ENCODE measurements at places on chromosomes 3 and 15.

GRCh38 chr15:87942316-87942715 is 314.2 kb downstream of the NTRK3 start:
- no peak for DNase-seq

GRCh38 chr3:34584971-34585370 is 786.5 kb downstream of the PDCD6IP start:
- DNase-seq: no peak

DNA sequence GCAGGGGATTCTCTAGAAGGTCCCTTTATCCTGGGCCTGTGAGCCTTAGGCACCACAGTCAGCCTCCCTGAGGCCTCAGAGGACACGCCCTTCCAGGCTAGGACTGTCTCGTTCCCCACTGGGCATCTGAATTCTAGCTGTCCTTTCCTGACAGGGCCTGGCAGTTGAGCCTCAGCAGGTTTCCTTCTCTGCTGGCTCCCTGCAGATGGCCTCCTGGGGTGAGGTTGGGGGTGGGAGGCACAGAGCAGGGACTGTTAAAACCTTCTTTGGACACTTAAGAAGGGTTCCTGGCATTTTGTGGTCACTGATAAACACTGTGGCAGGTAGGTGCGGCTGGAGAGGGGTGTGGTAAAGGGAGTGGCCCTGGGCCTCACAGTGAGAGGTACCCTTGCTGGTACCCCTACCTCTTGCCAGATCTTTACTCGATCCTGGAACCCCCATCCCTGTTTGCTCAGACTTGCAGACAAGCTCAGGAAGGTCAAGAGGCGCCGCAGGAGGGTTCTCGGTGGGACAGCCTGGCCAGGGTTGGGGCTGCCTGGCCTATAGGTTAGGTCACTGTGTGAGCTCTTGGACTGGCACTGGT is 8.5 kb downstream of the CLK3 start:
- no peak for DNase-seq

DNA sequence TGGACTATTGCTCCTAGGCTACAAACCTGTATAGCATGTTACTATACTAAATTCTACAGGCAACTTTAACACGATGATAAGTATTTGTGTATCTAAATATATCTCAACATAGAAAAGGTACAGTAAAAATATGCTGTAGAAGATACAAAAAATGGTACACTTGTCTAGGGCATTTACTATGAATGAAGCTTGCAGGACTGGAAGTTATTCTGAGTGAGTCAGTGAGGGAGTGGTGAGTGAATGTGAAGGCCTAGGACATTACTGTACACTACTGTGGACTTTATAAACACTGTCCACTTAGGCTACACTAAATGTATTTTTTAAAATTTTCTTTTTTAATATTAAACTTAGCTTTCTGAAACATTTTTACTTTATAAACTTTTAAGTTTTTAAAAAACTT is 140.5 kb upstream of the SGO1 start:
- no peak for DNase-seq

DNA sequence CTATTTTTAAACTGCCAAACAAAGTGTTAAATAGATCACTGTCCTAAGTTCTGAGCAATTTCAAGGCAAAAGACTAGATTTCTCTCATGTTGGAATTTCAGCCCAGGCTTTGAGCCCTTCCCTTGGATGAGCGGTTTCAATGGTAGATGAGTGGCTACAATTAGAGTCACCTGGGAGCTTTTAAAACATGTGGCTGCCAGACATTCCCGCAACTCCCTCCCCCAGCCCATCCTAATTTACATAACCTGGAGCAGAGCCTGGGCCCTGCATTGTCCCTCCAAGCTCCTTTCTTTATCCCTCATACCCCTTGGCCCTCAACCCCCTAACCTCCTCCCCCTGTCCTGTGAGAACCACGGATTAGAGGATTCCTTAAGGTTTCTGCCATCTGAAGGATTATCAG is 357.5 kb upstream of the UMPS start:
- DNase-seq: no peak

DNA sequence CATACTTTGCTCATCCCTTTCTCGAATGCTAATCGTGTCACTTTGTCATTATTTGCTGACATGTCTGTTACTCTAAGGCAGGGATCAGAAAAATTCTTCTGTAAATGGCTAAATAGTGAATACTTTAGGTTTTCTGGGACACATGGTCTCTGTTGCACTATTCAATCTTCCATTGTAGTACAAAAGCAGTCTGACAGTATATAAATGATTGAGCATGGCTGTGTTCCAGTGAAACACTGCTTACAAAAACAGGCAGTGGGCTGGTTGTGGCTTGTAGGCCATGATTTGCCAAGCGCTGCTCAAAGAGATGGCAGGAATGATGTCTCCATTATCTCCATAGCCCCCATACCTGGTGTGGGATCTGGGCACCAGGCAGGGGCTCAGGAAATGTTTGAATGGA is 45.6 kb downstream of the TMEM266 start:
- DNase-seq: no peak

GRCh38 chr3:20999661-21000060 is 751.3 kb downstream of the ZNF385D start:
- DNase-seq: no peak

DNA sequence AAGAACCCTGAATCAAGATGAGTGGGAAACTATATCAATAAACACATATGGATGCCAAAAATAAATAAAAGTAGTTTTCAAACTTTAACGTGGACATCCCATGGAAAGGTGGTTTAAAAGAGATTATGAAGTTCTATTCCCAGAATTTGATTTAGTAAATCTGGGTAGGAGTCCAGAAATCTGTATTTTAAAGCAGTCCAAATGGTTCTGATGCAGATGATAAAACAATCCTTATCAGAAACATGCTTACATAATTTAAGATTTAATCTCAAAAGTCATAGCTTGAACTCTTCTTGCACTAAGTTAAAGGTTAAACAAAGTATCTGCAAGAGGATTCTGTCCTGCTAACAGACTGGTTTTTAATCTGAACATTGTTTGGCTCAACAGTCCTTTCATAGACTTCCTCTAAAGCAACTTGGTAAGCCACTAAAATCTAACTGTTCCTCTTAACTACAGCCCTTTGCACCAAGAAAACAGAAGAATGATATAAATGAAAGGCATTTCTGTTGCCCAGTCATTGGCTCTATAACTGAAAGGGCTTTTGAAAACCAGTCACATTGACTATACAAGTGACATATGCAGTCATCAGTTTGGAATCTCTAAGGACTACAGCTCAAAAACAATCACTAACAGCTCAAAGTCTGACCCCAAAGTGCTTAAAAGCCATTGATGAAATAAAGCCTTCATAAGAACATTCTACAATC is 23.4 kb upstream of the MAP4 start:
- DNase-seq: no peak

DNA sequence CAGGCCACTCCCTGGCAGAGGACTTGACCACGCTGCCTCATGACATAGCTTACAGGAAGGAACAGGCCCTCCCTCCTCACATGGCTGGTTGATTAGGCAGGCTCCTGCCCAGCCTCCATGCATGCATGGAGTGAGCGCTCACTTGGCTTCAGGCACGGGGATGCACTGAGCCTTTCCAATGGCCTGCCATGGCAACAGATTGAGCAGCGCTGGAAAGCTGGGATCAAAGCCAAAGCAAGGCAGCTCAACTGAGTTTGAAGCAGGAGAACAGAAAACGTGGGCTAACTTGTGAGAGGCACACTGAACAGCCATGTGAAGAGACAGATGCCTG is 5.9 kb upstream of the GRAMD2A start:
- DNase-seq: no peak

DNA sequence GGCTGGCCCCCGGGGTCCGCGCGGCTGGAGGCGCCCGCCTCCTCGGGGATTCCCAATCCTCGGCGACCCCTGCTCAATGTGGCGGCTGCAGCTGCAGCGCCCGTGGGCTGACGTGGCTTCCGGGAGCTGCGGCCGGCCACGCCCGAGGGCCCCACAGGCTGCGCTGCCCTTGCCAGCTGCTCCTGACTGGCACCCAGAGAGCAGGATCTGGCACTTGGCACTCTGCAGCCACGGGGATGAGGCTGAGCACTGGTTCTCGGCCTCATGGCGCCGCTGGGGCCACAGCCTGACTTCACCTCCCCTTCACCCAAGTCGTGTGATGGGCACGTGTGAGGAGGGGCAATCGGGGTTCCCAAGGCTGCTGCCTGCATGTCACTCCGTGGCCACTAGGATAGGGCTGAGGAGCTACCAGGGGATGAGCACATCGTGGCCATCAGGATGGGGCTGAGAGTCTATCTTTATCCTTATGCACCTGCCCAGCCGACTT is 267.8 kb upstream of the FRG2C start:
- DNase-seq: no peak

DNA sequence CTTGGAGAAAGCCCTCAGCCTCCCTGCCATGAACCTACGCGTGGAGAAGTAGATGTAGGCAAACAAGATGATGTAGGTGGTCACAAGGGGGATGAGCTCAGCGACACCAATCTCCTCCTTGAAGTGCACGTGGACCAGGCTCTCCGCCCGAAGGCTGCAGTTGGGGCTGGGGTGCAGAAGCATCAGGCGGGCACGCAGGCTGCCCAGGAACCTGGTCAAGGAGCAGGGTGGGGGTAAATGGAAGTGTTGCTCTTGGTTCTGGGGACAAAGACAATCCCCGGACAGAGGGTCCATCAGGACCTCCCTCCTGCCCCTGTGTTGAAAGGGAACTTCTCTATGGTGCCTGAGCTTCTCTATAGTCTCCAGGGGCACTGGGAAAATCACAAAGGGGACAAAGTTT is 45.1 kb downstream of the PTPN23 start:
- no peak for DNase-seq

- no peak for DNase-seq
Measured at GRCh38 chr3:183537295-183537730, 18.2 kb downstream of the KLHL6 start.

DNA sequence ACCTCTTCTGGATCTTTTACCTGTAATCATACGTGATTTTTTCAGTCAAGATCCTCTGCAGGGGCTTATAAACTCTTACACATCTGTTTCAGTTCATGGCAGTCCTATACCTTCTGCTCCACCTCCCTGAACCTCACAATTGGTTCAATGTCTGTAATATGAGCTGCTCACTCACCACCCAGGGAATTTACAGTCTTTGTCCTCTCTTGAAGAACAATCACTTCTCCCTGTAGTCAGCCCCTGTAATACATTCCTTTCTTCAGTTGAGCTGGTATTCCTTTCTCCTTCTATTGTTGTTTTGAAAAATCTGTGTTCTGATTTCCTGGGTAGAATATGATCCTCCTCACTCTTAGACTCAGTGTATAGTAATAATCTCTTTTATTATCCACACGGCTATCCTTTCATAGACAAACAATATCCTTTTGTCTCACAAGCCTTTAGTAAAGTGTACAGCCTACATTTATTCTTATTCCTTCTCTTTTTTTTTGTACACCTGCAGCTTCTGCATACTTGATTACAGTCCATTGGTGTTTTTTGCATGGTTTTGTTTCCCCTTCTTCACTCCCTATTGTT is 101.8 kb downstream of the NECTIN3 start:
- no peak for DNase-seq

GRCh38 chr3:165837058-165837525 is at the start of gene BCHE:
Gene BCHE, minus strand, starts transcription at chr3:165837423. Its CDS starts 6,390 bp downstream, at chr3:165831033.
- no peak for DNase-seq

DNA sequence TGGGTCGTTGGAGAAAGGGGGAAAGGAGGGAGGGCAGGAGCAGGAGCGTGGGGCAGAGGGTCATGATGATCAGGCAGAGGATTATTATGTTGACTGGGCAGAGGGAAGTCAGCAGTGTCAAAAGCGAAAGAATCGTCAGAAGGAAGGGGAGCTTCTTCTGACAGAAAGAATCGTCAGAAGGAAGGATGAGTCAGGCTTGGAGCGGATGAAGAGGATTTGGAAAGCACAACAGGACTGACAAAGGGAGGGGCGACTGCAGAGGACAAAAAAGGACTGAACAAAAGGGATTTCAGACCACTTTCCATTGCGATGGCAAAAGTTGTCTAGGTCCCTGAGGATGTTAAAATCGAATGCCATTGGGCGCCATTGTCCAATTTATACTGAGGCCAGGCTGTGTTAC is 1053.5 kb downstream of the SI start:
- DNase-seq: no peak

DNA sequence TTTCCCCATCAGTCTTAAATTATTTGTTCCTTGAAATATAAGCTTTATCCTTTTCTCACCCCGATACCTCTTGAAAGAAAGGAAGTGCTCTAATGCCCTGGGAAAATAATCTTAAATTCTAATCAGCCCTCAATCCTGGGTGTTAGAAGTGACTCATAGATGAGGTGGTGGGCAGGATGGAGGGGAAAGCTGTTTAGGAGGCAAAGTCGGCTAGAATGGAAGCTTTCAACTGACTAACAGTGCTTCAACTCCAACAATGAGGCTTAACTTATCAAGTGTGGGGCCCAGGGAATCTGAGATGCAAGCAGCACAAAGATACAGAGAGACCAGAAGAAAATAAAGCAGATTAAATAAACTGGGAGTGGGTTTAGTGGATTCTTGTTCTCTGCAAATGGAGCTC is 175.8 kb downstream of the EPHB1 start:
- DNase-seq: no peak

- DNase-seq: no peak
Measured at GRCh38 chr3:142019794-142020320, 129.5 kb downstream of the TFDP2 start.

DNA sequence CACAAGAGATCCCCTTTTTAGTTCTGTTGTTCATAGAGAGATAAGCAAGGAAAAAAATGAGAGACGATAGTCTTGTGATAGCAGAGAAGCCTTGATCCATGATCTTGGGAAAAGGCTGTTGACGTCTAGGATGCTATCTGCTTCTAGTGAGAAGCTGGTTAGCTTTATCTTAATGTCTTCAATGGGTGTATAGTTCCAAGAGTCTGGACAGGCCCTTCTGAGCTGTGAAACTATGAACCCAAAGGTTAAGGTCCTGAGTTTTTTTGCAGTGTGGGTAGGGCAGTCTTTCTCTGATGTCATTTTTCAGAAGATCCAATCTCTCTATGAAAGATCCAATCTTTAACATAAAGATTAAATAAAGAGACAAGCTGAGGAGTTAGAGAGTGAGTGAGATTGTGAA is 10.5 kb upstream of the NOX5 start:
- DNase-seq: no peak

DNA sequence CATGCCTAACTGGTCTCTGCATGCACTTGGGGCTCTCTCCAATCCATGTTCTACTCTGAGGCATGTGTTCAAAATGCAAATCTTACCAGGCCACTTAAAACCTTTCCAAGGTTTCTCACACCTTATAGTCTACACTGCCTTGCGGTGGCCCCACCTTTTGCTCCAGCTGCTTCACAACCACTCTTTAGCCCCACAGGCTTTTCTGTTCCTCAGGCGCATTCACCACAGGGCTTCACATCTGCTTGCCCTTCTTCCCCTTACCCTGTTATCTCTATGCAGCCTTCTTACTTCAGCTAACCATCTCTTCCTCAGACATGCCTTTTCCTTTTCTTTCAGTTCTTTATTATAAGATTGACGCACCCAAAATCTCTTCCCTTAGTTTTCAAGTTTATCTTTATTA is 37.8 kb downstream of the MINDY4B start:
- no peak for DNase-seq

- no peak for DNase-seq
Measured at GRCh38 chr3:54960701-54961100, 32.8 kb upstream of the LRTM1 start.

DNA sequence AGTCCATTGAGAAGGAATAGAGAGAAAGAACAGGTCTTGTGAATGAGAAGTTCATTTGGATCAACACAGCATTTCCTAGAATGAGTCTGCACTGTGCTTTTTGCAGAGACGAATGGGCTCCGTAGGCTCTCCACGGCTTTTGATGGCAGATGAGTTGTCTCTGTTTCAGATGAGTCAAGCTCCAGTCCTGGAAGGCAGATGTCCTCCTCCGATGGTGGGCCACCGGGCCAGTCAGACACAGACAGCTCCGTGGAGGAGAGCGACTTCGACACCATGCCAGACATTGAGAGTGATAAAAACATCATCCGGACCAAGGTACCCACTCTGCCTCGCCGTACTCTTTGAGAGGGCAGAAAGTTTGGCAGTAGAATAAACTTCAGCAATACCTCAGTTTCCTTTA is 70.5 kb downstream of the SIDT1 start:
- DNase-seq: no peak
